ENCODE measurements at places on chromosomes 6 and 20.

GRCh38 chr6:137949686-137950390, 82.8 kb downstream of the TNFAIP3 start:
- peak; percentile 16 for DNase-seq

- DNase-seq, result no peak
Measured at GRCh38 chr20:37850724-37851355, 52.1 kb upstream of the VSTM2L start.

- DNase-seq, result peak; percentile 21
Measured at GRCh38 chr6:159151266-159151855, 17.8 kb upstream of the FNDC1 start.

DNA sequence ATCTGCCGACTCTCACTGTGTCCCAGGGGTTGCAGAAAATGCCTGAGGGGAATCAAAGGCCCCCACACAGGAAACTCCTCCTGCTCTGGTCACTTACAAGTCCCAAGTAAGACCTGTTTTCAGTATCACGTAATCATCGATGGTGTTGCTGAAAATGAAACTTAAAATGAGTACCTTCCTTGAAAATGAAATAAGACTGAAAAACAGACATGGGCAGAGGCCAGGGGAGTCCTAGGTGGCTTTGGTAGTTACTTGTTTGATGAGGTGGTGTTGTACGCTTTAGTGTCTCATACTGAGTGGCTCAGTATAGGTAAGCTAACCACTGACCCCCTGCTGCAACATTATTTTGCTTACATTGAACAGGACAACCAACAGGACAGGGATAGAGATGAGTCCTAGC, 43.0 kb upstream of the SYNCRIP start:
- DNase-seq, result no peak

DNA sequence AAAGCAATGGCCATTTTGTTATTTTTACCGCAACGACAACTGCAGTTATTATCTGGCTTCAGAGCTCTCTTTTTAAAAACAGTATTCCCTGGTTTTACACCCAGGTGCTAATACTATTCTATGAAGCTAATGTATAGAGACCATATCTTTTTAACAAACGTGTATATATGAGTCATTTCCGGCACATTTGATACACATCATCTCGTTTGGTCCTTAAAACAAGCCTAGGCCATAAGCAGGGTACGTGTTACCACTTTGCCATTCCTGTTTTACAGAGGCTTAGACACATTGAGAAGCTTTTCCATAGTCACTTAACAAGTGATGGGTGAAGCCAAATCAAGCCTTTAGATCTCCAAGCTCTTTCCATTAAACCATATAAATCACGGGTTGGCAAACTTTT, 5.5 kb downstream of the TRAF3IP2 start:
- DNase-seq, result no peak

- DNase-seq, result no peak
Measured at GRCh38 chr20:63077705-63078104, 70.9 kb upstream of the BHLHE23 start.

GRCh38 chr6:159826968-159827647, 27.0 kb downstream of the PNLDC1 start:
- DNase-seq, result peak; percentile 84

GRCh38 chr20:53569005-53569404, 24.6 kb downstream of the ZNF217 start:
- DNase-seq, result no peak

DNA sequence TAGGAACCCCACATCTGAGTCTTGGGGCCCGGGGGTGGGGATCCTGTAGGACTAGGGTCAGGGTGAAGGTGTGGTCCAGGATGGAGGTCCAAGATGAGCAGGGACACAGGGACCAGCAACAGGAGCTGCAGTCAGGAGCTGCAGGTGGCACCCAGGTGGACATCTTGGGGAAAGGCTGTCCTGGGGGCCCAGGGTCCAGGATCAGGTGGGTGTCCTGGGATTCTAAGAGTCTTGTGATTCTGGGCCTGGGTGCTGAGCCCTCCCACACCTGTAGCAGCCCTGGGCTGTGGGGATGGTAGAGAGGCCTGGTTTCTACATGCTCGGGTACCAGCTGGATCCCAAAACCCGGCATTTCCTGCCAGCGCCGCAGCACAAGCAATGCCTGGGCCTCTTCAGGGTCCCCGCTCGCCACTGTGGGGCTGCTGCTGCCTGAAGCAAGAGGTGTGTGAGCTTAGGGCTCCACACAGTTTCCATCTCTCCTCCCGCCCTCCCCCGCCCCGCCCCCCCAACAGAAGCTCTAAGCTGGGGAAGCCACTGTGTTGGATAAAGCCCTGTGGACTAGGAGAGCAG, 20.7 kb downstream of the ERGIC3 start:
- no peak for DNase-seq

DNA sequence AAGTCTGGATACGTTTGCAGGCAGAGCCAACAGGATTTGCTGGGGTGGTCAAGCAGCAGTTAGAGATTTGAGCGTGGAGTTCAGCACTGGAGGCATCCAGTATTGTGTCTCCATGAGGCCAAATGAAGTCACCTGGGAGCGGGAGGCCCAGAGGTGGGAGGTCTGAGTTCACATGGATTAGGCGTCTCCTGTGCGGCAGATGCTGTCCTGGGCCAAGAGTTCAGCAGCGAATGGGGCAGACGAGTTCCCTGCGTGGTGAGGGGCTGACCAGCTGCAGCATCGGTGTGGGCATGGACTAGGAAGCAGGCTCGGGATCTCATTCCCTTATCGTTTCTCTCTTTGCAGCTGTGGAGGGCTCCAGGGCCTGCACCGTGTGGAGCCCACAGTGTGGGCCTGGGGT, 66.2 kb downstream of the BCAS4 start:
- DNase-seq, result no peak

GRCh38 chr20:6582449-6582848, 185.0 kb upstream of the BMP2 start:
- no peak for DNase-seq

- no peak for DNase-seq
Measured at GRCh38 chr20:4260102-4260501, 244.7 kb upstream of the RNF24 start.

GRCh38 chr6:130118236-130118635, 99.9 kb downstream of the L3MBTL3 start:
- DNase-seq, result peak; percentile 5

DNA sequence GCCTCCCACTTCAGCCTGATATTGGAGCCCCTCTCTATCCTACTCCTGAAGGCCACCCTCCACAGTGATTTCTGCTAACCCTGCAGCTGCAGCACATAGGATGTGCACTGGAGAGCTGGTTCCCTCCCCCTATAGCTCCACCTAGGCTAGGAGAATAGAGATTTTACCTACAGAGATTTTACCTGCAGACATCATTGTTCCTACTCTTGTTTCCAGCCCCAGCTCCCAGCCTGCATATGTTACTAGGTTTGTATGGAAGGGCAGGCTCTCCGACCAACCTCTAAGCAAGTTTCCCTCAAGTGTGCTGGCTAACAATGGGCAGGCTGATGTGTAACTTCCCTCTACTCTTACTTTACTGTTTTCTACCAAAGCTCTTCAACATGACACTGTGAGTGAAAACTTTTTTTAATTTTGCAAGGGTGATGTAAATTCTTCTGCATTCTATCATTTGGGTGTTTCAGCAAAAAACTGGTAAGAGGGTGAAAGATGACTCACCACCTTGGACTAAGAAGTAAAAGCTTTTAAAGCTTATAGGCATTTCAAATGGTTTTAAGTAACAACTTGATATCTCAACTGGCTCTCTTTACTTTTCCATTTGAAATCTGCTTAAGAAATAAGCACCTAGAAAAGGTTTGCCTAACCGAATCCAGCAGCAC, 106.8 kb downstream of the CDK19 start:
- no peak for DNase-seq

DNA sequence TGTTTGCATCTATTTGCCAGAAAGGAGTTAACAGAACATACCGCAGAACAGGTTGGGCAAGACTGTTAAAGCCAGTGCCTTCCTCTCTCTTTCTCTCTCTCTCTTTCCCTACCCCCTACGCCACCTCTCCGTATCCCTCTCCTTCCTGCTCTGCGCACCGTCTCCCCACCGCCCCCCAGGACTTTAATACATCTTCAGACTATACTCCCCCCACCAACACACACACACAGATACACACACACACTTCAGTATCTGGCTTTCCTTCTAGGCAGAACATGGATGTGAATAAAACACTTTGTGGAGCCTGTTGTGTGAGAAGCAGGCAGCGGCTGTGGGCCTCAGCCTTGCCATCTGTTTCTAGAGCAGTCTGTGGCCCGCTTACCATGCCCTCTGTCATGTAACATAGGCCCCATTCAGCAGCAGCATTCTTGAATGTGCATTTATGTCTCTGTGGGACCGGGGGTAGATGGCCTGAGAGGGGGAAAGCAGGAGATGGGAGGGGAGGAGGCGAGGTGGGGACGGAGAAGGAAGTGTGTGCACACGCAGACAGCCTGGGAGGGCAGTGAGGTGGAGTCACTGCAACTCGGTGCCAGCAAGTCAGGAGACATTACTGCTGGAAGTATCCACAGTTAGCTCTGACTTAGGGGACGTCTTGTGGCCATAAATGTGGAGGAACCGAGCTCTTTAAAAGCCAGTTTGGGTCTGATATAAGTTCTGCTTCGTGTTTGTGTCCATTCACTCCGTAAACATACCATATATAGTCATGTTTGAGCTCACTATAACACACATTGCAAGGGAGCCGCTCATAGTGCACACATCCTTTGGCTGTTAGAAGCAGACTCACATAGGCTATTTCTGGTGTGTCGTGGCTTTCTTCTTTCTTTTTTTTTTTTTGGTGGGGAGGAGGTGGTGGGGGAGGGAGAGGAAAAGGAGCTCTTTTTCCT, 38.4 kb downstream of the RREB1 start:
- DNase-seq, result no peak

- no peak for DNase-seq
Measured at GRCh38 chr6:158939255-158940159, 60.5 kb downstream of the RSPH3 start.

DNA sequence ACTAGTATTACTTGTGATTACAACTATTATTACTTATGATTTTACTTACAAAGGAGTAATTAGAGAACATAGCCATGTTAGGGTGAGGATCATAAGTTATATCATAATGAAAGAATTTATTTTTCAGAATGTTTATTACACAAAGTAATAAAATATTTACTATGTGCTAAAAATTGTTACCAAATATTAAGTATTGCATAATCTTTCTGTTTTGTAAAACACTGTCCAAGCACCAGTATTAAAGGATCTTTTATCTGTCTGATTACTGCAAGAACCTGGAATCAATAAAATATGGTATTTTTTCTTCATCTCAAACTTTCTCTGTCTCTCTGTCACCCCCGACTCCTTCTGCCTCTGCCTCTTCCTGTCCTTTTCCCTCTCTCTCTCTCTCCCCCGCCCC, 250.1 kb downstream of the BCKDHB start:
- no peak for DNase-seq

DNA sequence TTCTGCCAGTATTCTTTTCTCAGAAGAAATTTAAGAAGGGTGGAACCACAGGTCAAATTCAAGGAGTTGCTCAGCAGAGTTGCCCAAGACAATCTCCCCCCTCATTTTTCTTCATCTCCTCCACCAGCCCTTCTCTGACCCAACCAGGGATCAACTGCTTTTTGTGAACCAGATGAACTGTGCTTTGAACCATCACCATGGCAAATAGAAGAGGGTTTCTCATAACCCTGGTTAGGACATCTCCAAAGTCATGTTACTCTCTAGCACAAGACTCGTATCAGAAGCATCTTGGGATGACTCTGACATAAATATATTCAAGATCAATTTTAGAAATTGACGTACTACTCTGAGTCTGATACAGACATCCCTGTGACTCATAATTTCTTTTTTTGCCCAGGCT, 130.7 kb downstream of the ALDH8A1 start:
- no peak for DNase-seq

- DNase-seq, result no peak
Measured at GRCh38 chr6:33698494-33698893, 13.0 kb downstream of the UQCC2 start.

- peak; percentile 30 for DNase-seq
Measured at GRCh38 chr20:57092112-57092899, 174.1 kb downstream of the BMP7 start.

DNA sequence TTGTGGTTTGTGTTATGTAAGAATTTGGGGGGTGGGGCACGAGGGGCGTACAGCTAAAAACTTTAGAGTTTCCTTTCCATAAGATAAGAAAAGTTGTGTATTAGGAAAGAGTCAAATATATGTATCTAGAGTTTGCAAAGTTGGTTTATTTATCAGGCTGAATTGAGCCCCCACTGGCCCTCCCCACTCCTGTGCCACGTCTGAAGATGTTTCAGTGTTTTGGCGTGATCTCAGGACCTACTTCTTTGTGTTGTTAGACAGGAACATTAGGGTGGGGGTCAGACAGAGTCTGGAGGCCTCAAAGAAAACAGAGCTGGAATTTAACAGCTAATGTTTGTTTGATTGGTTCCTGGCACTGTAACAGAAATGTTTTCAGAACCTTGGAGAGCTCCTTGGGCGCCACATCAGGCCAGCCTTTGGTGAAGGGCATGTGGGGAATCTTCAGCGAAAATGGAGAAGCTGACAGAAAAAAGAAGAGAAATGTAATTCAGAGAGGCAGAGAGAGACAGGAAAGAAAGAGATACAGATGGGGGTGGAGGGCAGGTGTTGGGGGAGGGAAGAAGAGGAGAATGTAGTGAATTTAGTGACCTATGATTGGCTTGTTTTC, 674 bp downstream of the NRSN1 start:
- DNase-seq, result peak; percentile 33

- DNase-seq, result no peak
Measured at GRCh38 chr6:152721956-152722355, 24.3 kb downstream of the MYCT1 start.

DNA sequence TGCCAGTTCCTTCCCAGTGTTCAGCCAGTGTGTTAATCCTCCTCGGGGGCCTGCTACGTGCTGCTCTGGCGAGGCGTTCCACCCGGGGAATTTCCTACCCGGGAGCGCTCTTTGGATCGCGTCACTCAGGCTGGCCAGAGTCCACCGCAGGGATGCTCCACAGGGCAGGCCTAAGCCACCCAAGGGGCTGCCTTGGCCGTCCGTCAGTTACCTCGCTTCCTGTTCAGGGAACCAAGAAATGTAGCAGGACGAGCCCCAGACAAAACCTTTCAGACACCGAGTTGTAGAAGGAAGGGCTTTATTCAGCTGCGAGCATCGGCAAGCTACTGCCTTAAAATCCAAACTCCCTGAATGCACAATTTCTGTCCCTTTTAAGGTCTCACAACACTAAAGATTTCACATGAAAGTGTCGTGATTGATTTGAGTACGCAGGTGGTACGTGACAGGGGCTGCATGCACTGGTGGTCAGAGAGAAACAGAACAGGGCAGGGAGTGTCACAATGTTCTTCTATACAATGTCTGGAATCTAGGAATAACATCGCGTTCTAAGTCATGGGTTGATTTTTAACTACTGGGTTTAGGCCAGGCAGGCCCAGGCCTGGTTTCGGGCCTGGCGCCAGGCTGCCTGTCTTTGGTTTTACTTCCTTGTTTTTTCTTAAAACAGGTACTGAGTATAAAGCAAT, 15.7 kb upstream of the POU5F1 start:
- DNase-seq, result no peak

DNA sequence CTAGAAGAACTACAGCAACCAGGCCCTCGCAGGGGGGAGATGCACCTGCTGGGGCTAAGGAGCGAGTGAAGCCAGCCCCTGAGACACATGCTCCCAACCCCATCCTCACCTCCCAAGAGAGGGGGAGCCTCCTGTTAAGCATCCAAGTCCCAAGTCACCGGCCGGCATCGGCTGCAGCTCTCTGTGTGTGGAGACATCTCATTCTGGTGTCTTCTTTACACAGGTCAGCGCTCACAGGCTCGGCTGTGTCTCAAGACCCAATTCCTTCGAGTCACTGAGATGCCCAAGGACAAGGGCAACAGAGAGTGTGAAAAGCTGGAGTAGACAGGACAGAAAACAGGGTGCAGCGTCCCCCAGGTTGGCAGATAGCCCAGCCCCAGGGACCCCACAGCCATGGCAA, 21.1 kb upstream of the MRGBP start:
- no peak for DNase-seq

- no peak for DNase-seq
Measured at GRCh38 chr20:9597547-9597946, 83.2 kb downstream of the LAMP5 start.
